Endothelial cell (in vitro differentiated cells): ENCODE measurements at places on chromosomes 2 and 18. TPM values are rescaled to one million over a fixed set of nuclear protein-coding genes. Genes with fewer than 3 reads are reported as not detected.

C2orf72 gene
- 5.4 TPM for total RNA-seq

DNA sequence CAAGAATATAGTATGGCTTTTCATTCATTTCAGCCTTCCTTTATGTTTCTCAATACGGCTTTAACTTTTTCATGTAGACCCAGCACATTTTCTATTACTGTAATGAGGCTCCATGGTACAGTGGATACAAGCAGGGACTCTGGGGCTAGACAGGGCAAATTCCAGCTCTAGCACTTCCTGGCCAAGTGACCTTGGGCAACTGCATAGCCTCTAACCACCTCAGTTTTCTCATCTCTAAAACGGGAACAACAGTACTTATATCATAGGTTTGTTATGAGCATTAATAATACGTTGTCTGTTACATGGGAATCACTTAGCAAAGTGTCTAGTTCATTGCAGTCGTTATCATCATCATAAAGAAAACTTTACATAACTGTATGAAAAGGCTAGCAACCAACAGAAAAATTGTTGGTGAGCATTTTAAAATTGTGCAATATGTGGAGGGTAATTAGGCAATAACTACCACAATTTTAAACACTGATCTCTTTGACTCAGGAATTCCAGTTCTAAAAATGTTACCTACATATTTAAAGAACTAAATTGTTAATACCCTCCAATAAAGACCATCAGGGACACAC, 13.7 kb upstream of the RMDN2 start:
- no peaks in the 10 kb centered on the region for H3K36me3 ChIP-seq
- no peak overlapping the region for H3K27ac ChIP-seq
- no peaks in the 10 kb centered on the region for H3K4me1 ChIP-seq
- no peak for DNase-seq
- H3K4me3 ChIP-seq: no peak overlapping the region
- H3K27me3 ChIP-seq: peaks cover 2% of the 10 kb centered on the region

- H3K27me3 ChIP-seq: no peaks in the 10 kb centered on the region
- no peak overlapping the region for H3K4me3 ChIP-seq
- no peaks in the 10 kb centered on the region for H3K36me3 ChIP-seq
- no peak overlapping the region for H3K27ac ChIP-seq
- H3K4me1 ChIP-seq: no peaks in the 10 kb centered on the region
Measured at GRCh38 chr2:218354850-218355443, 1.7 kb upstream of the CATIP start.

- H3K27ac ChIP-seq: no peak overlapping the region
- no peak for DNase-seq
- H3K36me3 ChIP-seq: no peaks in the 10 kb centered on the region
- peaks cover 11% of the 10 kb centered on the region for H3K27me3 ChIP-seq
- H3K4me1 ChIP-seq: peaks cover 5% of the 10 kb centered on the region
Measured at GRCh38 chr2:240436683-240437550, 1.5 kb downstream of the GPC1 start.

GRCh38 chr18:8522756-8523155, 86.5 kb upstream of the RAB12 start:
- no peak for DNase-seq
- H3K36me3 ChIP-seq: peaks cover 3% of the 10 kb centered on the region
- no peak overlapping the region for H3K27ac ChIP-seq
- H3K4me3 ChIP-seq: no peak overlapping the region

DNA sequence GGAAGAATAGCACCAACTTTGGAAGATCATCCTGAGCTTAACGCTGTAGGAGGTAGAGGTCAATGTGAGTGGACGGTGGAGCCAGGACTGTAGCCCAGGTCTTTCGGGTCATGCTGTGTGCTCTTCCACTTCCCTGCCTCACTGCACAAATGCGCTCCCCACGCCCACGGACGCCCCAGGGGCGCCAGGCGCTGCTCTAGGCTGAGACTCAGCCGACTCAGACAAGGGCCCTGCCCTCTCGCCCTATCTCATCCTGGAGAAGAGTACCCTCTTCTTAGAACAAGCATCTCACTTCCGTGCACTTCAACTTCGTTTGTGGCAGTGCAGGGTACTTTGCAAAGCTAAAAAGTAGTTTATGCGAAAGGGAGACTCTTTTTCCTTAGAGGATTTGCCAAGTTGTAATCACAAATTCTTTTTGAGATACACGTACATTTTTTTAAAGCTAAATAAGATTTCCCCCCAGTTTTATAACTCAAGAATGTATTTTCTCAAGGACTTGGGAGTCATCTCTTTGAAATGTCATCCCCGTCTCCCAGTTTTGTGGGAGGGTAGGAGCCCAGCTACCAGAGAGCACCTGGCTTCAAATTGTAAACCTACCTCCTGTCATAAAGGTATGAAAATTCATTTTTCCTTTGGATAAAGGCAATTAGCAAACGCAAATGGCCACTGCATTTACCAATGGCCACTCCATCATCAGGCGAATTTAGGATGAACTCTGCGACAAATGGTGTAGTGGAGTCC, 1.2 kb upstream of the PRELID3A start:
- no peak overlapping the region for H3K27ac ChIP-seq
- H3K27me3 ChIP-seq: peaks cover 3% of the 10 kb centered on the region
- DNase-seq: no peak
- H3K36me3 ChIP-seq: no peaks in the 10 kb centered on the region
- H3K4me1 ChIP-seq: peaks cover 6% of the 10 kb centered on the region
